ENCODE measurements at places on chromosomes 5 and 9.

GRCh38 chr5:124199893-124200292 lies 546.5 kb downstream of the ZNF608 start:
- DNase-seq, result no peak

- no peak for DNase-seq
Observed at GRCh38 chr5:157271740-157272271, 5.9 kb downstream of the CYFIP2 start.

DNA sequence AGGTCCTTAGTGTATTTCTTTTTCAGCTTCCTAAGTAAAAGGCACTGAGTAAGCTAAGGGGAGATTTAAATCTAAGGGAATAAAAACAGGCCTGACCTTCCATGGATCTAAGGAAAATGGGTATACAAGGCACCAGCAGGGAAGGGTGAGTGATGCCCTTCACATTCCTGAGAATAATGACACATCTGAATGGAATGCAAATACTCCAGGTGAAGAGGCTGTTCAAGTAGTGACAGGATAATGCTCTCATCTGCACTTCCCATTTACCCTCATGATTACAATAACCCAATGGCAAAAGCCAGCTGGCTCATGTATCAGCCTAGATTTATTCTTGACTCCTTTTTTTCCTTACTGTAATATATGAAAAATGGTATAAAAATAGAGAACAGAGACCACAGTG lies 216.2 kb upstream of the ACTBL2 start:
- no peak for DNase-seq

DNA sequence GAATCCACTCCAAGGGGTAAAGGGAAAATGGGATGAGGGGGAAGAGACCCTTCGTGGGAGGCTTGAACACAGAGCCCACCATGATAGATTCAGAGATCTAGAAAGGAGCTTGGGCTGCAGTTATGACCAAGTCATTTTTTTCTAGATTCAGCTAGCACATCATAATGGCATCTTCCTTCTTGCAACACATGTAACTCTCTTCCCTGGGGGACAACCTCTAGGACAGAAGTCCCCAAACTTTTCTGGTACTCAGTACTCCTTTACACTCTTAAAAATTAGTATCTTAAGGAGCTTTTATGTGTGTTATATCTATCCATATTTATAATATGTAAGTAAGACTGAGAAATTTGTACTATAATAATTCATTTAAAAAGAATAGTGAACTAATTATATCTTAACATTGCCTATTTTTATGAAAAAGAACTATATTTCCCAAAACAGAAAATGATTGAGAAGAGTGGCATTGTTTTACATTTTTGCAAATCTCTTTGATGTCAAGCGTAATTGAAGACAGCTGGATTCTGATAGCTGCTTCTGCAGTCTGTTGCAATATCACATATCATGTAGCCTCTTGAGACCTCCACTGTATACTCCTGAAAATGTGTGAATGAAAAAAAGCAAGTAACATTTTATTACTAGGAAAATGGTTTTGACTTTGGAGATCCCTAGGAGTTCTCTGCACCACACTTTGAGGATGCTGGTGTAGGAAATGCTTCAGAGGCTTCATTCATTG lies 875 bp downstream of the ACO1 start:
- no peak for DNase-seq
